NCI-H2029 (cell line): ENCODE measurements at places on chromosomes 7 and 10.

DNA sequence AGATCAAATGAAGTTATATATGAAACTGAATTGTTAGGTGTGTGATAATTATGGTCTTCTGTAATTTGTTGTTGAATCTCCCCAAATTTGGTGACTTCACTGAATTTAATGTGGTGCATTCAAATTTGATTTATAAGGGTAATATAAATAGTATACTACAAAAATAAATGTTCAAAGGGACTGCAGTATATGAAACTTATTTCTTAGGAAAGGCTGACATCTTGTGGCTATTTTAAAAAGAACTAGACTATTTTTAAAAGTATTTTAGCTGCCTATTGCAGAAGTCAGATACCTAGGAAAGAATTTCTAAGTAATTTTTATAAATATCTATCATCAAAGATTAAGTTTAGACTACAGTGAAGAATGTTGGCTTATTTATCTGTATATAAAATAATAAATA lies 36.6 kb downstream of the ATRNL1 start:
- DNase-seq, result no peak

DNA sequence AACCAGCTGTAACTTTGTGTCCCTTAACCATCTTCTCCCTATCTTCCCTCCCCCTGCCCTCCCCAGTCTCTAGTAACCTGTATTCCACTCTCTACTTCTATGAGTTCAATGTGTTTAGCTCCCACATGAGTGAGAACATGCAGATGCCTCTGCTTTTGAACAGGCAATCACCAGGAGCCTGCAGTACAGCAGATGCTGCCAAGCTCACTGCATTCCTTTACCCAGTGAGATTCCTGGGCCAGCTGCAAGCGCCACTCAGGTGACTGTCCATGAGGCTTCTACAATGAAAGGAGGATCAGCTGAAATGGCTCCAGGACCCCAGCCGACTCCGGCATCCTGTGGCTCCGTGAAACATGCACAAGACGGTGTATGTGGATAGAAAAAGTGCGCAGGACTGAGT lies 15.7 kb downstream of the GRID1 start:
- DNase-seq, result no peak

GRCh38 chr10:7373039-7373438 lies 37.8 kb downstream of the SFMBT2 start:
- no peak for DNase-seq

DNA sequence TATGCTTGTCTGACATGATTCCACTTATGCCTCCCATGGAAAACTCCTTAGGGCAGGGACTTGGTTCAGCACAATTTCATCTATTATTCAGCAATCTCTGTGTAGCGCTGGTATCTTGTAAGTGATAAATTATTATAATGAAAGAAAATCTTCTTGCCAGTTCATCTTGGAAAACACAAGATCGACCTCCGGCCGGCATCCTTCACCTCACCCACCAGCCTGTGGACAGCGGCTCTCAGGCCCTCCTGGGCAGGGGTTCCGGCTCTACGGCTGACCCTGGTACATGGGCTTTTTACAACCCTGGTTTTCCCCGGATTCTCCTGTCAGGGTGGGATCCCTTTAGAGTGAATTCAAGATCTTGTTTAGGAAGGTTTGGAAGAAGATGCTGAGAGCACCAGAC lies 145.6 kb downstream of the ADARB2 start:
- no peak for DNase-seq

DNA sequence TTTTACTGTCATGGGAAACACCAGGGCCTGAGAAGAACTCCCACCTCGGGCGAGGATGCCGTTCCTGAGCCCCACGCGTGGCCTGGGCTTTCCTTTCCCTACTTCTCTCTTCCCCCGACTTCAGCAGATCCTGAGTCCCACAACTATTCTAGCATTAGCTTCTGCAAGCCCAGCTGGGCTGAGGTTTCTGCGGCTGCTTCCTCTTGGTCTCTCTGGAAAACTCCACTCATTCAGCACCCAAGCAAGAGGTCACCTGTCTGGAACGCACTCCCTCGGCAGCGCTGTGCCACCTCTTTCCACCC lies 761 bp upstream of the DOCK1 start:
- DNase-seq, result no peak

GRCh38 chr10:6197321-6197720 lies 5.4 kb upstream of the PFKFB3 start:
- no peak for DNase-seq

DNA sequence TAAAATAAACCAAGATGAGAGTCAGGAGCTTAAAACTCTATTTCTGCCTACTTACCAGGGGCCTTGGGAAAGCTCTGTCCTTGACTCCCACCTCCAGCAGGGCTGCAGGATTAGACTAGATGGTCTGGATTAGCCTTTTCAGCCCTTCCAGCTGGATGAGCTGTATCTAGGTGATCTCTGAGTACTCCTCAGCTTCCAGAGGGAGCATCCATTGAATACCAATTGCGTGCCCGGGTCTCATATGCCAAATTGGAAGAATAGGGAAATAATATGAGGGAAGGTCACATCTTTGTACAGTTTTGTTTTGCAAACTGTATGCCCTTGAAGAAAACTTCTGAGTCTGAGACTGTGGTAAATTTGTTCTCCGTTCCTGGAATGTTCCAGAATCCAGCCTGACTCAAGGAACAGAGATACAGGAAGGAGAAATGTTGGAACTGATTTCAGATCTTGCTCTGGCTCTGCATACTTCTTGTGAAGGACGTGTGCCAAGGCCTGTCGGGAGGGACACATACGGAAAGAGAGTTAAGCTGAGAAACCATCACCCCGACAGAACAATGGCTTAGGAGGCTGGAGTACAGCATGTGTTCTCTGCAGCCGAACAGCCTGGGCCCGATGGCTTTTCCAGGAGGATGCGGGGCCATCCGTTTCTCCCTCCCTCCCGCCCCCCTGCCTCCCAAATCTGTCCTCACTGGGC lies 44.9 kb downstream of the MINDY4 start:
- no peak for DNase-seq
